ENCODE measurements at places on chromosomes 3 and 15. TPM values are rescaled to one million over a fixed set of nuclear protein-coding genes. Genes with fewer than 3 reads are reported as not detected.

GRCh38 chr3:136152176-136152843, 43.8 kb downstream of the MSL2 start:
- no peak for DNase-seq

Gene KLHL25
- 21.0 TPM for total RNA-seq

DNA sequence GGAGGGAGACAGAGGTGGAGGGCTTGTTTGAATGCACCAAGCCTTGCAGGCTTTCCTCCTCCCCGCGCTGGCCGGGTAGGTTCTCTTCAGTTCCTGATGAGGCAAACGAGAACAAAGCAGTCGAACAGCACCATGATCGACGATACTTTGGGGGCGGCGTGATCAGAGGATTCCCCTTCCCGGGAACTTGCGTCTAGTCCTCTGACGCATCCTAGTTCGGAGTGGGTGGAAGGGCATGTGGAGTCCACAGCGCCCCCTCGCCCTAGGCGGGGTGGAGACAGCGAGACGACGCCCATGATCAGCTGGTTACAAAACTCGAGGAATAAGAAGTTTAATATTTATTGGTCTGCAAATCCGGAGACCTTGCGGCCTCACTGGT, 452 bp upstream of the SV2B start:
- DNase-seq, result no peak

- DNase-seq, result peak; percentile 76
These were observed 7.0 kb upstream of the OXTR start for GRCh38 chr3:8776406-8776805.

DNA sequence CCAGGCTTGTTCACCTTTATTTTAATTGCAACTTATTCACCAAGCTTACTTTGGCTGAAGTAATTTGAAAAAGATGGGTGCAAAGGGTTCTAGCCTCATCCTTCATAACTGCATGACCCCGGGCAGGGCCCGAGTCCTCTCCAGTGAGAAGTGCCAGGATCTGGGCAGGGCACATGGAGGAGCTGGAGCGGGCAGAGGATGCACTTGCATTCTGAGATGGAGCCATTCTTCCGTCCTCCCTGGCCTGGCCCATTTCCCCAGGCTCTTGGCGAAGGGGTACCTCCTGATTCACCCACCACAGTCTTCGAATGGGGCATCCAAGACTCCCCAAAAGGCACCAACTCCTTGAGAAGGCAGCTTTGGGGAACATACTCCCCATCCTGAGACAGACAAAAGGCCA, 22.5 kb upstream of the PLXND1 start:
- DNase-seq, result no peak

DNA sequence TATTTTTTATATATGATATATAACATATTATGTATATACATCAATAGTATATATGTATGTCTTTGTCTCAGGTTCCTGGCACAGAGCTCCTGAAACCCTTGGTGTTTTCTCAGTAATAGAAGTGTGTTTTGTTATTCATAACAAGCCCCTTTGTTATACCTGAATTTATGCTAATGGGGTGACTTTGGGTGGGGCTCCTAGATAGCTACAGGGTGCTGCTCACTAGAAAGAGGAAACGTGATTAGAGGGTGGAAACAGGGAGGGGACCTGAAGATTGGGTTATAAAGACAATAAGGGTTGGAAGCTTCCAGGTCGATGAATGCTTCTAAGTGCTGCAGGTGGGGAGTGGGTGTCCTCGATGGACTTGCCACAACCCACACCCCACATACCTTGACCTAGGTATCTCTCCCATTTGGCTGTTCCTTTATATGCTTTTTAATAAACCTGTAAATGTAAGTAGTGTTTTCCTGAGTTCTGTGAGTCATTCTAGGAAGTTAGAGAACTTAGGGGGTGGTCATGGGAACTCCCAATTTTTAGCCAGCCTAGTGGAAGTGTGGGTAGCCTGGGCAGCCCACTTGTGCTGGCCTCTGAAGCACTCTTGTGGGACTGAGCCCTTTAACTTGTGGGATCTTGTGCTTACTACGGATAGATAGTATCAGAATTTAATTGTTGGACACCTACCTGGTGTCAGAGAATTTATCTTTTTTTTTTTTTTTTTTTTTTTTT, 36.9 kb upstream of the C15orf39 start:
- no peak for DNase-seq

DNA sequence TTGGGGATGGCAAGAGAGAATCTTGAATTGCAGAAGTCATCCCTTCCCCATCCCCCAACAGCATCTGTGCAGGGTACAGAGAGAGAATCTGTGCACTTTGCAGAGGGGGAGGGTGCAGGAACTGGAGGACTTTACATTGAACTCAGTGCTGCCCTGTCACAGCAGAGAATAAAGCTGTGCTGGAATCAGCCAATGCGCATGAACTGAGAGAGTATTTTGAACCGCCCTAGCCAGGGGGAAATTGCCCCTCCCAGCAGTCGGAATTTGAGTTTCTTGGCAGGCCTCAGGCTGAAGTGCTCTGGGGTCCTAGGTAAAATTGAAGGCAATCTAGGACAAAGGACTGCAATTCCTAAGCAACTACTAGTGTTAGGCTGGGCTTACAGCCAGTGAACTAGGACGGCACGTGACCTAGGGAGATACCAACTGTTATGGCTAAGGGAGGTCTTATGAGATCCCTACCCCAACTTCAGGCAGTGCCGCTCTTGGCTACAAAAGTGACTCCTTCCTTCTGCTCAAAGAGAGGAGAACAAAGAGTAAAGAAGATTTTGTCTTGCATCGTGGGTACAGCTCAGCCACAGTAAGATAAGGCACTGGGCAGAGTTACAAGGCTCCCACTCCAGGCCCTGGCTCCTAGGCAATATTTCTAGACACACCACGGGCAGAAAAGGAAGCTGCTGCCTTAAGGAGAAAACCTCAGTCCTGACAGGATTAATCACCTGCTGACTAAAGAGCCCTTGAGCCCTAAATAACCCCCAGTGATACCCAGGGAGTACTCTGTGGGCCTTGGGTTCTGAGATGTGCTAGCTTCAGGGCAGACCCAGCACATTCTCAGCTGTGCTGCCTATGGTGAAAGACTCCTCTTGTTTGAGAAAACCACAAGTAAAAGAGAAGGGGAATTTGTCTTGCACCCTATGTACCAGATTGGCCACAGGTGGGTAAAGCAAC, 300.5 kb upstream of the ALCAM start:
- no peak for DNase-seq

DNA sequence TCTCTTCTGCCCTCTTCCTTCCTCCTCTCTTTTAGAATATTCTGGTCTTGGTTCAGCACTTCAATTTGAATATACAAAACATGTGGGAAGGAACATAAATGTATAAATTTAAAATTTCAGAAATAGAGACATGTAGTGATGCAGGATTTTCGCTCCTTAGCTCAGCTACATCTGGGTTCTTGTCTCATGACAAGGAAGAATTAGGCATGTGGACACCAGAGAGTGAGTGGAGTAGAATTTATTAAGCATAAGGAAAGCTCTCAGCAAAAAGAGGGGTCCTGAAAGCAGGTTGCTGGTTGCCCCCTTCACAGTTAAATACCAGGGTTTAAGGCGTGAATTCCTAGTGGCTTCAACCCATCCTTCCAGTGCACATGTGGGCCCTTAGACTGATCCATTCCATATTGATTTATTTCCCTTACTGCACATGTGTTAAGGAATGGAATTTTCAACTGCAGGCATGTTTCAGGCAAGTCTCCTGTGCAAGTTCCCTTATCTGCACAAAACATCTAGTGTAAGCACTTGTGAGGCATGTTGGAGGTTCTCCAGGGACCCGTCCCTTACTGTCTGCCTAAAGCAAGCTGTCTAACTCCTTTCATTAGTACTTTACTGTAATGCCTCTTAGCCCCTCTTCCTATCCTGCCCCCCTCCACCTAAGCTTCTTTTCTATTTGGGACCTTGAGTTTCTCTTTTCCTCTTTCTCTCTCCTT, 133.2 kb upstream of the STRIT1 start:
- DNase-seq, result no peak

All from breast epithelium (tissue), 4 donors.